ENCODE measurements at places on chromosomes 3 and 15.

GRCh38 chr3:189122526-189123205 lies 49.1 kb upstream of the TPRG1 start:
- DNase-seq, result no peak

- no peak for DNase-seq
Observed at GRCh38 chr3:126582311-126582710, 23.6 kb upstream of the C3orf22 start.

- no peak for DNase-seq
Observed at GRCh38 chr3:13025778-13026518, 47.3 kb downstream of the IQSEC1 start.

- DNase-seq, result no peak
Observed at GRCh38 chr15:39075756-39076341, 505.0 kb upstream of the THBS1 start.

GRCh38 chr15:100170291-100171210 lies 171.2 kb downstream of the ADAMTS17 start:
- DNase-seq, result no peak

- no peak for DNase-seq
Observed at GRCh38 chr3:10940106-10940505, 52.4 kb upstream of the SLC6A1 start.
